ENCODE measurements at places on chromosomes 4 and X. TPM values are rescaled to one million over a fixed set of nuclear protein-coding genes. Genes with fewer than 3 reads are reported as not detected.

The RTL3 gene
- 0.16 TPM for polyA plus RNA-seq

The RTL9 gene
- polyA plus RNA-seq: 0.24 TPM

The MAGEA2 gene
- polyA plus RNA-seq: not detected

The CSN1S1 gene
- polyA plus RNA-seq: not detected

The POU4F2 gene
- polyA plus RNA-seq: not detected

The ZNF827 gene
- 9.1 TPM for polyA plus RNA-seq

The NAA11 gene
- polyA plus RNA-seq: not detected

The MCF2 gene
- polyA plus RNA-seq: 0.08 TPM

The NAP1L2 gene
- 2.3 TPM for polyA plus RNA-seq

The PPP2R3B gene
- polyA plus RNA-seq: 11.3 TPM

The RAB39B gene
- 8.2 TPM for polyA plus RNA-seq

The ATOH1 gene
- polyA plus RNA-seq: not detected

The DHRSX gene
- polyA plus RNA-seq: 33.5 TPM

The CCKAR gene
- not detected for polyA plus RNA-seq

The PACRGL gene
- polyA plus RNA-seq: 7.8 TPM

The FAM47B gene
- polyA plus RNA-seq: not detected

The TDO2 gene
- polyA plus RNA-seq: 0.24 TPM

The CT55 gene
- polyA plus RNA-seq: not detected

The ERCC6L gene
- polyA plus RNA-seq: 13.9 TPM

The NFKB1 gene
- polyA plus RNA-seq: 8.6 TPM

The FGFBP1 gene
- polyA plus RNA-seq: not detected

The EREG gene
- polyA plus RNA-seq: not detected

The OCIAD1 gene
- 148 TPM for polyA plus RNA-seq

The VSIG4 gene
- polyA plus RNA-seq: not detected

The DCX gene
- polyA plus RNA-seq: 0.01 TPM

The CXorf49 gene
- not detected for polyA plus RNA-seq
